ENCODE measurements at places on chromosomes 13 and 19.
A peak's percentile ranks its signal among the peaks of the same experiment; 100 is the strongest.

DNA sequence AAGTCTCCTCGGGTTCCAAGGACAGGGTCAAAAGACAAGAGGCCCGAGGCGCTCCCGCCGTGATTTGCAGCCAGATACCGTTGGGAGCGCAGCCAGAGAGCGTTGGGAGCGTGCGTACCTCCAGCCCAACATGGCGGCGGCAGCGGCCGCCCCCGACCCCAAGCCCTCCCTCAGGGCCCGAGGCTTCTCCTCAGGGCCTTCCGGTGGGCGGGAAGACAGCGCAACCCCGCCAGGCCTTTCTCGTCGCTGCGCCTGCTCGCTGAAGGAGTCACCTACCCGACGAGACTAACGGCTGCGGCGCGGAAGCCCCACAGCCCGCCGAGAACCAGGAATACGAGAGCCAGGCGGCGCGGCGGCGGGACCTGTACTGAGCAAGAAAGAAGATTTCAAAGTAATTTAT, 3.2 kb upstream of the ZNF850 start:
- DNase-seq = no peak

GRCh38 chr13:78121459-78122348, 203.1 kb upstream of the EDNRB start:
- DNase-seq = peak; percentile 15

DNA sequence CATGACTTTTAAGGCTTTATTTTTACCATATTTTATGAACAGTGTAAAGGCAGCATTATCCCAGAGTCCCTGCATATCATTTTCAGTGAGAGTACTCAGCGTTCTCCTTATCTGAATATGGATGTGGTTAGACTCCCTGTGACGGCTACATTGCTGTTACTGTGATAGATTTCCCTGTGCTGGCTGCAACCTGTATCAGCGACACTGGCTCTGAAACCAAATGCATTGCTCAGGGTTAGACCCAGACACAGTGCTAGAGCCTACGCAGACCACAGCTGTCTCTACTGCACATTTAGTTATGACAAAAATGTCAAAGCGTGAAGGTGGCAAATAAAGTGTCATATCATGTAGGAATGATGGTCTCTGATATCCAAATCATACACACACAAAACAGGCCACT, 138.0 kb downstream of the ENOX1 start:
- DNase-seq = no peak

- DNase-seq = no peak
Observed at GRCh38 chr13:102291587-102292218, 110.1 kb downstream of the FGF14 start.

- DNase-seq = no peak
Observed at GRCh38 chr13:46045424-46045823, 7.1 kb downstream of the ZC3H13 start.

- no peak for DNase-seq
Observed at GRCh38 chr13:22018836-22019210, 347.9 kb downstream of the FGF9 start.

- DNase-seq = no peak
Observed at GRCh38 chr19:47241919-47242577, 11.0 kb upstream of the BBC3 start.

- DNase-seq = no peak
Observed at GRCh38 chr19:18020212-18021085, 12.5 kb downstream of the ARRDC2 start.

GRCh38 chr19:47372603-47373002, 23.5 kb downstream of the DHX34 start:
- no peak for DNase-seq

GRCh38 chr13:50801087-50801931, 42.2 kb downstream of the DLEU7 start:
- DNase-seq = peak; percentile 58

GRCh38 chr13:21055016-21055415, 6.4 kb downstream of the LATS2 start:
- no peak for DNase-seq

GRCh38 chr13:48564056-48564455, 31.2 kb upstream of the RCBTB2 start:
- DNase-seq = no peak

DNA sequence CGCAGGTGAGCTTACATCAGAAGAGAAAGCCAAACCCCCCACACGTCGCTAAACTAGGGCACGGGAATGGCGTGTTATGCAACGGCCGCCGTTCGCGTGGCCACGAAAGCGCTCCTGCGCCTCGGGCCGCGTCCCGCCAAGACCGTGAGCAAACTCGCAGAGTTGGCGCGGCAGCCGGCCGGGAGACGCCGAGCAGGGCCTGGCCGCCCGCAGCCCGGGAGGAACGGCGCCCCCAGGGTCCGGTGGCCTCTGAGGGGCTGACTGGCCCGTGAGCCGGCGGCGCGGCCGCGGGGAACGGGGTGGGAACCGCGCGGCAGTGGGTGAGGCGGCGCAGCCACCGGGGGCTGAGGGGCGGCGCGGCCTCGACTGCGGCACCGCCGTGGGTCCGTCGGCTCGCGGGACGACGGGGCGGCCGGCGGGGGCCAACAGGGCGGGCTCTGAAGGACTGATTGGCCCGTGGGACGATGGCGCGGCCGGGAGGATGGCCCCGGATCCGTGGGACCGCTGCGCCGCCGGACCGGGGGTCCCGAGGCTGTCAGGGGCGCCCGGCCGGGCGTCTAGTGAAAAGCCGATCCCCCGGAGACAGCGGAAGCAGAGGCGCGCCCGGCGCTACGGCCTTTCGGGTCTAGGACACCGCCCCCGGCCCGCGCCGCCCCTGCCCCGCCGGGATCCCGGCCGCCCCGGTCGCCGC, 903 bp downstream of the LATS2 start:
- DNase-seq = no peak

- DNase-seq = no peak
Observed at GRCh38 chr13:36673352-36673751, 468 bp upstream of the SERTM1 start.

- DNase-seq = no peak
Observed at GRCh38 chr13:35771898-35772297, 295.4 kb upstream of the MAB21L1 start.

- DNase-seq = no peak
Observed at GRCh38 chr13:57601536-57601935, 30.0 kb upstream of the PCDH17 start.

GRCh38 chr19:20923077-20923871, at the start of gene ZNF85:
TSS of gene ZNF85 (plus strand) at chr19:20923251. CDS start at chr19:20923401, 150 bp downstream.
- DNase-seq = peak; percentile 80

DNA sequence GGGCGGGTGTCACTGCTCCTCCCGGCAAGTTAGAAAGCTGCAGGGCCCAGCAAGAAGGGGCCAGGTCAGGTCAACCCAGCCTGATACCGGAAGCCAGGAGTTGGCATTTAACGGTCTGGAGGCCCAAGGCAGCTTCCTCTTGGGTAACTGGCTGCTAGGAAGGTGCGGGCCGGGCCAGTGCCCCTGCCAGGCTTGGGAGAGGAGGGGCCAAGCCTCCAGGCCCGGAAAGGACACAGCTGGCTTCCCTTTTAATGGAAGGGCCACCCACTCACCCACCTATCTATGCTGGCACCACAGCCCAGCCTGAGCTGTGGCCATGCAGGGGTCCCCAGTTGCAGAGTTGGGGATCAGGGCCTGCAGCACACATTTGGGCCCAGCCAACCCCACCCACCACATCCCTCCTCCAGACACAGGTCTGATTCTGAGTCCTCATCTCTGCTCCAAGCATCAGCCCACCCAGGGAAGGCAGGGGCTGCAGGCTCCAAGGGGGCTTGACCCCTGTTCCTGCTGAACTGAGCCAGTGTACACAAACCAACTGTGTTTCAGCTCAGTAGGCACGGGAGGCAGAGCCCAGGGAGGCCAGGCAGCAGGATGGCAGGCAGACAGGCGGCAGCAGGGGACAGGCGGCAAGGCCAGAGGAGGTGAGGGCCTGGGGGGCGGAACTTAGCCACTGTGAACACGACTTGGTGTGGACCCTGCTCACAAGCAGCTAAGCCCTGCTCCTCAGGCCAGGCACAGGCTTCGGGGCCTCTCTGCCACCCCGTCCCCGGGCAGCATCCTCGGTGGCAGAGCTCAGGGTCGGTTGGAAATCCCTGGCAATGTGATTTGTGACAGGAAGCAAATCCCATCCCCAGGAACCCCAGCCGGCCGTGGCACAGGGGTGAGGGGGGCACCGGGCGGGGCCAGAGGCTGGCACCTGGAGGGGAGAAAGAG, 40.8 kb downstream of the ZSWIM4 start:
- DNase-seq = no peak

- peak; percentile 52 for DNase-seq
Observed at GRCh38 chr19:15091918-15092753, 10.1 kb downstream of the OR1I1 start.

DNA sequence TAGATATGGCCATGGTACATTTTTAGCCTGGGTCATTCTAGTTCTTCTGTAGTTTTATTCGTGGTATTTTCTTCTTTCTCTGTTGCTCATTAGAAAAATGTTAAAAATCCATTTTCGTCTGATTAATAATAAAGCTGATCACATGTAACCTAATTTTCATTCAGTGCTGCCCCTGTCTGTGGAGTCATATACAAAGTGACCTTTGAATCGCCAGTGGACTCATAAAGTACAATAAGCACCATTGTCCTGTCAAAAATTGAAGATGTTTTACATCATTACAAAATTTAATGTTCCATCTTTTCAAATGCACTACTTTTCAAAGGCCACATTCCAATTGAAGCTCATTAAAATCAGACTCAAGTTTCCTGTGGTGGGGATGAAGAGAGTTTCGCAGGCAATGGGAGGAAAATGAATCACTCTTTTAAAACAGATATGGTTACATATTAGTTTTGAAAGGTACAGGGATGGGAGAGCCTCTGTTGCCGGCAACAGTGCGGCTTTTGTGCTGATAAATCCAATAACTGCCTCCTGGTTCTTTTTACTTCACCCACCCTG, 205.4 kb downstream of the ZNF536 start:
- no peak for DNase-seq

- DNase-seq = no peak
Observed at GRCh38 chr19:31648347-31648746, 299.1 kb upstream of the TSHZ3 start.

- DNase-seq = peak; percentile 47
Observed at GRCh38 chr19:35247526-35248309, 1.1 kb upstream of the LSR start.

GRCh38 chr19:31318790-31319425, 30.3 kb downstream of the TSHZ3 start:
- DNase-seq = no peak

- no peak for DNase-seq
Observed at GRCh38 chr13:73129023-73129422, 70.2 kb downstream of the KLF5 start.

DNA sequence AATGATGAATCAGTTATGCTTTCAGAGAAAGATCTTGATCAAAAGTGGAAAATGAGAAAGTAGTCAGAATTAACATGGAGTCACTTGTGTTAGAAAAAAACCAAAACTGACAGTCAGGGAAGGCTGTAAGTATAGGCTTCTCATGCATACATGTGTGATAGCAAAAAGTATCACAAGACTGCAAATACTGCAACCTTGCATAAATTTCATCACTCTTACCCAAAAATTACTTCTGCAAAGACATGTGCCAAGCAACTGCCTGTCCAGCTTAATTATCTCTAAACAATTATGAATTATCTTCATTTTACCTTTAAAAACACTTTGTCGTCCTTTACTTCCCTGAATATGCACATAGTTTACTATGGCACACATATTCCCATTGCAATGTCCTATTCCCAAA, 2466.4 kb upstream of the PCDH20 start:
- DNase-seq = no peak

GRCh38 chr13:103229674-103230073, 163.5 kb upstream of the SLC10A2 start:
- DNase-seq = no peak

GRCh38 chr19:11131471-11131870, 24.1 kb downstream of the SPC24 start:
- no peak for DNase-seq

DNA sequence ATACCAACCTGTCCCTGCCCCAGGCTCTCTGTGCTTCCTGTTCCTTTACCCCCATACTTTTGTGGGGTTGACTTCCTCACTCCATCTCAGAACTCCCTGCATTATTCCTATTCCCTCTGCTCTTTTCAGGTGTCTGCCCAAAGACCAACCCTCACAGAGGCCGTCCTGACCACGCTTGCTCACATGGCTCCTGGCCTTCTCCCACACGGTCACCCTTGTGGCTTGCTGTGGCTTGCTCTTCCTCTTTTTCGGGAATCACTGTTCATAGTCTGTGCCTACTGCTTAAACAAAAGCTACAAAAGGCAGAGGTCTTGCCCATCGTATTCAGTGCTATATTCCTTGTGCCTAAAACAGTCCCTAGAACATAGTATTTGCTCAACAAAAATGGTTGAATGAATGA, 25.2 kb upstream of the ARGLU1 start:
- no peak for DNase-seq

GRCh38 chr19:43774103-43774939, 6.5 kb downstream of the KCNN4 start:
- no peak for DNase-seq

Data from stimulated activated CD4-positive, alpha-beta T cell treated with anti-CD3 and anti-CD28 coated beads, Interleukin-2, amount 100 ng/mL, for 48 hours (primary cell).